ENCODE measurements at places on chromosomes 1 and 21. TPM values are rescaled to one million over a fixed set of nuclear protein-coding genes. Genes with fewer than 3 reads are reported as not detected.

Gene ANKRD34A
- 0.59 TPM for total RNA-seq

Gene ASCL5
- not detected for total RNA-seq

Gene GJB3
- not detected for total RNA-seq

Gene CDC14A
- 6.5 TPM for total RNA-seq

Gene NTMT2
- total RNA-seq: not detected

Gene CHAF1B
- 2.4 TPM for total RNA-seq

Gene ADAM30
- total RNA-seq: not detected

Gene PCAT6
- 0.29 TPM for total RNA-seq

Gene ANKRD65
- total RNA-seq: 1.2 TPM

Gene SLC5A9
- total RNA-seq: not detected

Gene C1orf210
- not detected for total RNA-seq

Gene KRTAP21-3
- total RNA-seq: not detected

Gene RUNX3
- total RNA-seq: 1.8 TPM

Gene A3GALT2
- under 0.01 TPM for total RNA-seq

- H3K4me1 ChIP-seq: no peaks in the 10 kb centered on the region
- H3K27ac ChIP-seq: no peak overlapping the region
- H3K36me3 ChIP-seq: no peaks in the 10 kb centered on the region
- H3K27me3 ChIP-seq: no peaks in the 10 kb centered on the region
- DNase-seq: no peak
- H3K4me3 ChIP-seq: no peak overlapping the region
Observed at GRCh38 chr1:184557423-184558347, 170.9 kb downstream of the C1orf21 start.

GRCh38 chr1:61782771-61783170 lies 40.5 kb downstream of the PATJ start:
- DNase-seq: no peak
- H3K27me3 ChIP-seq: no peaks in the 10 kb centered on the region
- H3K4me3 ChIP-seq: no peak overlapping the region

- H3K4me1 ChIP-seq: no peaks in the 10 kb centered on the region
- no peak overlapping the region for H3K27ac ChIP-seq
- peak; percentile 65 for DNase-seq
- H3K36me3 ChIP-seq: no peaks in the 10 kb centered on the region
Observed at GRCh38 chr1:8966606-8967005, 20.9 kb downstream of the CA6 start.

GRCh38 chr1:21607549-21608529 lies 61.3 kb downstream of the RAP1GAP start:
- H3K27ac ChIP-seq: no peak overlapping the region
- peak; percentile 97 for DNase-seq
- H3K27me3 ChIP-seq: peaks cover 16% of the 10 kb centered on the region
- H3K36me3 ChIP-seq: no peaks in the 10 kb centered on the region
- no peaks in the 10 kb centered on the region for H3K4me1 ChIP-seq

DNA sequence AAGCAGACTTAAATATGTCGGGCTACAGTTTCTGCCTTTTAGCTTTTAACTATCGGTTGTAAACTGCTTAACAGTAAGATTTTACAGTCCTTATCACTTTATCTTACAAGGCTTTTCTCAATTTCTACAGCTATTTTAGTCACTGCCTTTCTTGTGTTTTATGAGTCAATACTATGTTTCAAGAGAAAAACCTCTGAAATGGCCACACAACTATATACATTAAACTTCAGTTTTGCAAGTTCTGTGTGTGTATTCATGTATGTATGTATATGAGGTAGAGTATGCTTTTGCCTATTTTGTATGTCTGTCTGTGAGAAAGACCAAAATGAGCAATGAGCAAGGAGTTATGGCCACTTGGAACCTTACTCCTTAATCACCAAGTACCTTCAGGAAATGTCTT lies 169.8 kb downstream of the SYT2 start:
- no peaks in the 10 kb centered on the region for H3K27me3 ChIP-seq
- H3K27ac ChIP-seq: no peak overlapping the region
- no peaks in the 10 kb centered on the region for H3K36me3 ChIP-seq
- no peak for DNase-seq

GRCh38 chr1:199982606-199983005 lies 44.9 kb upstream of the NR5A2 start:
- no peak overlapping the region for H3K4me3 ChIP-seq
- H3K27ac ChIP-seq: no peak overlapping the region
- H3K27me3 ChIP-seq: no peaks in the 10 kb centered on the region
- H3K36me3 ChIP-seq: no peaks in the 10 kb centered on the region
- no peak for DNase-seq
- no peaks in the 10 kb centered on the region for H3K4me1 ChIP-seq

DNA sequence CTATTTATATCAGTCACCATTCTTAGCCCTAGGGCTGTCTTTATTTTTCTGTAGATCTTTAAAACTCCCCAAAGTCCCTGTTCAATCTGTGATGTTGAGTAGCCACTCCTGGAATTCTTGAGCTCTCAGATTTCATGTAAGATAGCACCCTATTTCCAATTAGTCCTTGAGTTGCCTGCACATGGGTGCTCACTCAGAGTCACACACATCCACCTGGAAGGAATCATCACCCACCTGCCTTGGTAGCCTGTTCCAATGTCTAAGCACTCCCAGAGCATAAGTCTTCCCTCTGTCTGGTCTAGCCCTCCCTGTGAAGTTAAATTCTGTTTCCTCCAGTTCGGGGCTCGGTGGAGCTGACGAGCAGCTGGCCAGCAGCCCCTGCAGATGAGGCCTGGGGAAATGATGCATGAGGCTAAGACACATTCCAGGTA lies 14.7 kb upstream of the ATF3 start:
- peaks cover 27% of the 10 kb centered on the region for H3K27me3 ChIP-seq
- no peak for DNase-seq
- no peak overlapping the region for H3K4me3 ChIP-seq

- H3K4me3 ChIP-seq: no peak overlapping the region
- no peaks in the 10 kb centered on the region for H3K36me3 ChIP-seq
- H3K27me3 ChIP-seq: peaks cover 36% of the 10 kb centered on the region
- no peak overlapping the region for H3K27ac ChIP-seq
- no peak for DNase-seq
Observed at GRCh38 chr1:212583643-212584042, 24.9 kb upstream of the ATF3 start.

GRCh38 chr1:168842916-168843315 lies 113.9 kb upstream of the DPT start:
- no peaks in the 10 kb centered on the region for H3K27me3 ChIP-seq
- no peaks in the 10 kb centered on the region for H3K4me1 ChIP-seq
- H3K27ac ChIP-seq: no peak overlapping the region

- H3K36me3 ChIP-seq: peaks cover 12% of the 10 kb centered on the region
- peaks cover 25% of the 10 kb centered on the region for H3K4me1 ChIP-seq
- H3K27me3 ChIP-seq: no peaks in the 10 kb centered on the region
- H3K27ac ChIP-seq: peak overlapping the region; percentile 85
- DNase-seq: no peak
Observed at GRCh38 chr1:64173336-64173940, 30.0 kb upstream of the UBE2U start.

GRCh38 chr21:43741423-43742096 lies 22.6 kb downstream of the PDXK start:
- H3K27ac ChIP-seq: no peak overlapping the region
- peaks cover 33% of the 10 kb centered on the region for H3K36me3 ChIP-seq
- H3K27me3 ChIP-seq: no peaks in the 10 kb centered on the region
- H3K4me1 ChIP-seq: no peaks in the 10 kb centered on the region

- H3K27ac ChIP-seq: no peak overlapping the region
- H3K4me1 ChIP-seq: peaks cover 2% of the 10 kb centered on the region
- H3K4me3 ChIP-seq: no peak overlapping the region
- no peak for DNase-seq
Observed at GRCh38 chr1:53260631-53261247, 22.4 kb upstream of the MAGOH start.

GRCh38 chr21:41958886-41959563 lies 5.2 kb upstream of the C2CD2 start:
- peaks cover 41% of the 10 kb centered on the region for H3K4me1 ChIP-seq
- peak; percentile 92 for DNase-seq
- peak overlapping the region; percentile 91 for H3K27ac ChIP-seq

DNA sequence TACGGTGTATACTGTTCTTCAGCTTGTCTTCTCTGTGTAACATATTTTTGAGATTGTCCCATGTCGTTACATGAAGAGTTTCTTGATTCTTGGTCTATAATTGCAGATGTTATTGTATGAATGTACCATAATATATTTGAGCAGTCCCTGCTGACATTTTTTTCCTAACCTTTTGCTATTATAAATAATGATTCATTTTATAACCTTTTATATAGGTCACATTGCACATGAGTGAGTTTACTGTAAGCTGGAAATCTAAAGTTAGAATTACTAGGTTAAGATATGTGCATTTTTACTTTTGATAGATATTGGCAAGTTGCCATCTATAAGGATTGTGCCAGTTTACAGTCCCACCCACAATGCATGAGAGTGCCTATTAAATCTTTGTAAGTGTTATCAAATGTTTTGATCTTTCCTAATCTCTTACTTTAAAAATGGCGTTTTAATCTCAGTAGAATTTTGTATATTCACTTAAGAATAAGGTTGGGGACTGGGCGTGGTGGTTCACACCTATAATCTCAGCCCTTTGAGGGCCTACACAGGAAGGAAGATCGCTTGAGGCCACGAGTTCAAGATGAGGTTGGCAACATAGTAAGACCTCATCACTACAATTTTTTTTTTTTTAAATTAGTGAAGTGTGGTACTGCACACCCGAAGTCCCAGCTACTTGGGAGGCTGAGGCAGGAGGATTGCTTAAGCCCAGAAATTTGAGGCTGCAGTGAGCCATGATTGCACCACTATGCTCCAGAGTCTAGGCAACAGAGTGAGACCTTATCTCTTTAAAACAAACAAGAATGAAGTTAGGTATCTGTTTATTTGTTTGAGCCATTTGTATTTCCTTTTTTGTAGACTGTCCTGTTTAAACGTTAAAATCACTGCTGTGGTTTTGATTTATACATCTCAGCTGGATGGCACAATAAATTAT lies 36.5 kb downstream of the ZMYM1 start:
- no peak overlapping the region for H3K27ac ChIP-seq
- H3K4me1 ChIP-seq: peaks cover 3% of the 10 kb centered on the region
- peaks cover 13% of the 10 kb centered on the region for H3K36me3 ChIP-seq
- no peak overlapping the region for H3K4me3 ChIP-seq
- H3K27me3 ChIP-seq: no peaks in the 10 kb centered on the region
- DNase-seq: peak; percentile 26

- H3K4me3 ChIP-seq: peak overlapping the region; percentile 17
- DNase-seq: no peak
- H3K36me3 ChIP-seq: no peaks in the 10 kb centered on the region
Observed at GRCh38 chr1:164771619-164772361, 212.8 kb downstream of the PBX1 start.

- no peak for DNase-seq
- H3K27me3 ChIP-seq: peaks cover 6% of the 10 kb centered on the region
- H3K36me3 ChIP-seq: no peaks in the 10 kb centered on the region
Observed at GRCh38 chr1:184851822-184852746, 97.4 kb upstream of the EDEM3 start.

DNA sequence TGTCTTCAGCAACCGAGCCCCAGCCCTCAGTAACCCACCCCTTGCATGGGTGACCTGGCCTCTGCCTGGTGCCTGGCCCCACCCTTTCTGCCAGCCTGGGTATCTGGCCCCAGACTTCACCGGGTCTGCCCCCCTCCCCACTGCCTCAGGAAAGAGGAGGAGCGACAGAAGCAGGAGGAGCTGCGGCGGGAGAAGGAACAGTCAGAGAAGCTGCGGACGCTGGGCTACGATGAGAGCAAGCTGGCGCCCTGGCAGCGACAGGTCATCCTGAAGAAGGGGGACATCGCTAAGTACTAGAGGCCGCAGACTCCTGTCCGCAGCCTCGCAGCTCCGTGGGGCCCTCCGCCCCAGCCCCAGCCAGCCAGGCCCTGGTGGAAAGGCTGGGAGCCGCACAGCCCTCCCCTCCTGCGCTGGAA lies 6.1 kb downstream of the TNFRSF25 start:
- peaks cover 8% of the 10 kb centered on the region for H3K36me3 ChIP-seq
- H3K27me3 ChIP-seq: peaks cover 11% of the 10 kb centered on the region
- no peak overlapping the region for H3K4me3 ChIP-seq
- no peak for DNase-seq
- H3K27ac ChIP-seq: no peak overlapping the region

- DNase-seq: no peak
- H3K4me3 ChIP-seq: no peak overlapping the region
- H3K36me3 ChIP-seq: peaks cover 29% of the 10 kb centered on the region
Observed at GRCh38 chr21:14964621-14965020, 100.2 kb downstream of the NRIP1 start.

DNA sequence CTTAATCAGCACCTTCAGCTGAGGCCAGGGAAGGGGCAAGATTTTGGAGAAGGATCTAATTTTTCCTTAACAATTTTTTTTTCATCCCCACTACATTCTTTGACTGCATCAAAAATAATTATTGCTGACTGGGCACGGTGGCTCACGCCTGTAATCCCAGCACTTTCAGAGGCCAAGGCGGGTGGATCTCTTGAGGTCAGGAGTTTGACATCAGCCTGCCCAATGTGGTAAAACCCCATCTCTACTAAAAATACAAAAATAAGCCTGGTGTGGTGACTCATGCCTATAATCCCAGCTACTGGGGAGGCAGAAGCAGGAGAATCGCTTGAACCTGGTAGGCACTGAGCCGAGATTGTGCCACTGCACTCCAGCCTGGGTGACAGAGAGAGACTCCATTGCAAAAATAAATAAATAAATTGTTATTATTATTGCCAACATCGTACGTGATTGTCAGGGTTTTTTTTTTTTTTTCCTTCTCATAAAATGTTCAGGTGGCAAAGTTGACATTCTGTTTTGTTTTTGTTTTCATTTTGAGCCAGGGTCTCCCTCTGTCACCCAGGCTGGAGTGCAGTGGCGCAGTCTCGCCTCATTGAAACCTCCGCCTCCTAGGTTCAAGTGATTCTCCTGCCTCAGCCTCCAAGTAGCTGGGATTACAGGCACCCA lies 37.3 kb upstream of the MORC3 start:
- peaks cover 19% of the 10 kb centered on the region for H3K36me3 ChIP-seq
- no peaks in the 10 kb centered on the region for H3K27me3 ChIP-seq
- H3K4me1 ChIP-seq: peaks cover 4% of the 10 kb centered on the region
- H3K4me3 ChIP-seq: no peak overlapping the region
- no peak for DNase-seq

GRCh38 chr1:185166106-185166505 lies 9.1 kb downstream of the SWT1 start:
- H3K27me3 ChIP-seq: no peaks in the 10 kb centered on the region
- no peaks in the 10 kb centered on the region for H3K4me1 ChIP-seq
- no peak overlapping the region for H3K27ac ChIP-seq
- DNase-seq: no peak
- H3K36me3 ChIP-seq: no peaks in the 10 kb centered on the region

GRCh38 chr1:193694741-193695140 lies 508.3 kb upstream of the B3GALT2 start:
- no peak overlapping the region for H3K27ac ChIP-seq
- no peaks in the 10 kb centered on the region for H3K4me1 ChIP-seq
- H3K27me3 ChIP-seq: no peaks in the 10 kb centered on the region
- no peak for DNase-seq
- no peak overlapping the region for H3K4me3 ChIP-seq
- no peaks in the 10 kb centered on the region for H3K36me3 ChIP-seq

- H3K36me3 ChIP-seq: no peaks in the 10 kb centered on the region
- no peaks in the 10 kb centered on the region for H3K4me1 ChIP-seq
- no peak for DNase-seq
- no peak overlapping the region for H3K27ac ChIP-seq
- no peak overlapping the region for H3K4me3 ChIP-seq
- no peaks in the 10 kb centered on the region for H3K27me3 ChIP-seq
Observed at GRCh38 chr1:174114788-174115448, 44.4 kb upstream of the RABGAP1L start.

Data from osteoblast (primary cell).